Tibial nerve (tissue), 4 donors: ENCODE measurements at places on chromosomes 5 and 9.

DNA sequence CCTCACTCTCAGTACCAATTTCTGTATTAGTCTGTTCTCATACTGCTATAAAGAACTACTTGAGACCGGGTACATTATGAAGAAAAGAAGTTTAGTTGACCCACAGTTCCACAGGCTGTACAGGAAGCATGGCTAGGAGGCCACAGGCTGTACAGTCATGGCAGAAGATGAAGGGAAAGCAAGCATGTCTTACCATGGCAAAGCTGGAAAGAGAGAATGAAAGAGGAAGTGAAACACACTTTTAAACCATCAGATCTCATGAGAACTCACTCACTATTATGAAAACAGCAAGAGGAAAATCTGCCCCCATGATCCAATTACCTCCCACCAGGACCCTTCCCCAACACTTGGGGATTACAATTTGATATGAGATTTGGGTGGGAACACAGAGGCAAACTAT is 698.8 kb downstream of the CDH9 start:
- no peak for DNase-seq

- no peak for DNase-seq
Observed at GRCh38 chr9:6930827-6931226, 173.1 kb downstream of the KDM4C start.

DNA sequence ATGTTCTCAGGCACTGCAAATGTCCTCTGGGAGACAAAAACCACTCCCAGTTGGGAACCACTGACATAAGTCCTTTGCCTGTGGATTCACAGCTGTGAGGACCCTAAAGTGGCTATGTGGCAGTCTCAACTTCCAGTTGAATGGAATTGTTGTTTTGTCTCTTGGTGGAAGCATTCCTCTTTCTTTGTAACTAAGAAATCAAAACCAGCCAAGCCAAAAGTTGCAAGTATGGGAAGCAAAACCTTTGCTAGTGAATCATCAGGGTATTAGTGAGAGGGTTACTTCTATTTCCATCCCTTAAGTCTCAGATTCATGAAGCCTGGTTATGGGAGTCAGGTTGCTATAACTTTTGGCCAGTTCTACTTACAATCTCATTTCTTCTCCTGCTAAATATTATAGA is 49.8 kb upstream of the RPS23 start:
- no peak for DNase-seq

- no peak for DNase-seq
Observed at GRCh38 chr5:20360263-20360662, 372.3 kb upstream of the CDH18 start.

GRCh38 chr5:153459051-153459743 is 31.3 kb upstream of the GRIA1 start:
- no peak for DNase-seq

- DNase-seq, result no peak
Observed at GRCh38 chr5:6708814-6709213, 4.4 kb upstream of the TENT4A start.

DNA sequence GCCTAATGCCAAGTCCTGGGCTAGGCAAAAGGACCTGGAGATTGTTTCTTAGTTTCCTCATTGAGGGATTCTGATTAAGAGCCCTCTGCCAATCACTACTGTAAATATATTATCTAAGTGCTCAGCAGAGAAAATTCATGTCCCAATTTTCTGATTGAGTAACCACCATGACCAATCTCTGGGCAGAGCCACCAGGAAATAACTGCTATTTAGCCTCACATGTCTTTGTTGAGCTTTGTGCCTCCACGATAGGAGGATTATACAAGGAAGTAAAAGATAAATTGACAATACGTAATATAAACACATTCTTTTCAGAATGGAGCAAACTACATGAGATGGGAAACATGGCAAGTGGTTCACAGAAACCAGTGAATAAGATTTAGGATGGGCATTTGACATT is 396.1 kb upstream of the PAPPA start:
- no peak for DNase-seq

GRCh38 chr5:104265531-104266140 is 703.0 kb upstream of the NUDT12 start:
- DNase-seq, result no peak

DNA sequence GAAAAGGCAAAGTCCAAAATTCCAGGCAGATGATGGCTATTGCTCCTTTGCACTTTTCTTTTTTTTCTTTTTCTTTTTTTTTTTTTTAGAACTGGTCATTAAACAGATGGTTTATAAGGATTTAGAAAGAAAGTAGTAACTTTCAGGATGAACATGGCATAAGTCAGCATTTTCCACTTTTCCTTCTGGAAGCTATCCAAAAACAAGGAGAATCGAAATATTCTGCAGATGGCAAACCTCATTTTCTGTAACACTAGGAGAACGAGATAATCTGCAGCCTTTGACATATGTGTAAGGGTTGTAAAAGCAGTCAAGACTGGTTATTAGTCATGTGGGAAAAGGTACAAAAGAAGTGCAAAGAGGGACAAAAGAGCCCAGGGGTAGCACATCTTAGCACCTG is 69.1 kb upstream of the PUM3 start:
- no peak for DNase-seq

DNA sequence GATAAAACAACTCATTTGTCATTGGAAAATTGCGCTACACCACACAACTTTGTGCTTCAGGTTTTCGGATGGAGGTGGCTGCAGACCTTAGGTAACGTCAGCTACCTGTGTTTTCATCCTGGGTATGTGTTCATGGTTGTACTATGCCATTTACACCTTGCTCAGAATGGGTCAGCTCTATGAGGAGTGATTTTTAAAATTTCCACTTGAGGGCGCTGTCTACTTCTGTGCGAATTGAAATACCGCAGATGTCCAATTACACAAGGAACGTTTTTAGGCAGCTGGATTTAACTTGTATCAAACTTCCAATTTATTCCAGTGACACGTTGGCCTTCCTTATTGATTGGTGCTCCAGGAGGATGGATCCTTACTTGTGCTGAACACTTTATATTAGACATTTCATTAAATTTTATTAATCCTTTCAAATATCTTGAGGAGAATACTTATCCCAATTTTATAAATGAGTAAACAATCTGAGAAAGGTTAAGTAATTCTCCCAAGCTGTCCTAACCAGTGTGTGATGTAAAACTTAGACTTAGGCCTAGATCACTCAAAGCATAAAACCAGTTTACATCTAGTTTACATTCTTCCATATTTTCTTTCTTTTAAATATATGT is 23.4 kb downstream of the DMRTA1 start:
- DNase-seq, result no peak

GRCh38 chr5:77281969-77282336 is 71.5 kb downstream of the PDE8B start:
- DNase-seq, result no peak

- DNase-seq, result no peak
Observed at GRCh38 chr5:158511454-158511853, 588.3 kb downstream of the EBF1 start.
